Daoy (cell line): ENCODE measurements at places on chromosomes 11 and 22.

DNA sequence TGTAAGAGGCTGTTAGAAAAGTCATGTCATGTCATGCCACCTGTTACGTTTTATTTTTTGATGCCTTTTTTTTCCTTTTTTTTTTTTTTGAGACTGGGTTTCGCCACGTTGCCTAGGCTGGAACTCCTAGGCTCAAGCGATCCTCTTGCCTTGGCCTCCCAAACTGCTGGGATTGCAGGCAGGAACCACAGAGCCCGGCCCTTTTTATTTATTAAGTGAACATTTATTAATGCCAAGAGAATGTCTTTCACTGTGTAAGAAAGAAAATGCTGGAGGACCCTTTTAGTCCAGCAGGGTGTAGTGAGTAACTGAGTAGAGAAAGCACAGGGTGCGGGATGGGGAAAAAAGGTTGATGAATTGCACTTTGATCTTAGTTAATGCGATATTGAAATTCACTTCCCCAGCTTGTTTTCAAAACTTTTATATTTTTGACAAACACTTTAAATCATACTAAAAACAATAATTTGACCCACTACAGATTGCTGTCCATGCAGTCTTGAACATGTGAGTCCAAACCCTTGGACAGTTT lies 2.3 kb upstream of the XBP1 start:
- no peak for DNase-seq

DNA sequence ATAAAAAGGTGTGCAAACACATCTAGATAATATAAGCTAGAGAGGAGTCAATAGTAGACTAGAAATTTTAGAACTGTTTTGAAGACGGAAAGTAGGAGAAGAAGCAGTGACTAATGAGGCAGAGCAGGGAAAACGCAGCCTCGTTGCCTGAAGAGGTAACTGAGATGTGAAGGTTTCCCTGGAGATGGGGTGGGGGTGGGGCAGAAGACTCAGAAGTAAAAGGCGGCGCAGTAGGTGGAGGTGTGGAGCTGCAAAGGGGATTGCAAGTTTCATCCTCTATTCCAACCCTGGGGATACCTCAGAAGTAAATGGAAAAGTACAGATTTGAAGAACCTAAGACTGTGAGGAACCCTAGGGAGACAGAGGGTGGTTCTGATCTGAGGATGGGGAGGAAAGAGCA lies 109.5 kb downstream of the TMPRSS5 start:
- no peak for DNase-seq

GRCh38 chr11:86891036-86891435 lies 64.2 kb downstream of the FZD4 start:
- no peak for DNase-seq

DNA sequence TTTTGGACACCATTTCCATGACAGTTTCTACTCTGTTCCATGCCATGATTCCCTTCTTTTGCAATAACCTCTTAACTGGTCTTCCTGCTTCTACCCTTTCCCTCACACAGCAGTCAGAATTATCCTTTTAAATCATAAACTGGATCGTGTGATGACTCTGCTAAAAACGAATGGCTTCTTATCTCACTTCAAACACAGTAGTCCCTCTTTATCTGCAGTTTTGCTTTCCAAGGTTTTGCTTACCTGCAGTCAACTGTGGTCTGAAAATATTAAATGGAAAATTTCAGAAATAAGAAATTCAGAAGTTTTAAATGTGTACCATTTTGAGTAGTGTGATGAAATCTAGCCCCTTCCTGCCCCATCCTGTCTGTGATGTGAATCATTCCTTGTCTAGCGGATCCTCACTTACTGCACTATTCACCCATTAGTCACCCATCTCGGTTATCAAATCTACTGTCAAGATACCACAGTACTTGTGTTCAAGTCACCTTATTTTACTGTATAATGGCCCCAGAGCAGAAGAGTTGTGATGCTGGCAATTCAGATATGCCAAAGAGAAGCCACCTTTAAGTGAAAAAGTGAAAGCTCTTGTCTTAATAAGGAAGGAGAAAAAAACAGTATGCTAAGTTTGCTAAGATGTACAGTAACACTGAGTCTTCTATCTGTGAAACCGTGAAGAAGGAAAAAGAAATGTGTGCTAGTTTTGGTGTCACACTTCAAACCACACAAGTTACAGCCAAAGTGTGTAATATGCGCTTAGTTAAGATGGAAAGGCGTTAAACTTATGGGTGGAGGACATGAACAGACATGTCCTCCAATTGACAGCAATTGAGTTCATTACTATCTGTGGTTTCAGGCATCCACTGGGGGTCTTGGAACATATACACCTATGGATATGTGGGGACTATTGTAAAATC lies 283.0 kb downstream of the DDX10 start:
- DNase-seq = peak; percentile 21

DNA sequence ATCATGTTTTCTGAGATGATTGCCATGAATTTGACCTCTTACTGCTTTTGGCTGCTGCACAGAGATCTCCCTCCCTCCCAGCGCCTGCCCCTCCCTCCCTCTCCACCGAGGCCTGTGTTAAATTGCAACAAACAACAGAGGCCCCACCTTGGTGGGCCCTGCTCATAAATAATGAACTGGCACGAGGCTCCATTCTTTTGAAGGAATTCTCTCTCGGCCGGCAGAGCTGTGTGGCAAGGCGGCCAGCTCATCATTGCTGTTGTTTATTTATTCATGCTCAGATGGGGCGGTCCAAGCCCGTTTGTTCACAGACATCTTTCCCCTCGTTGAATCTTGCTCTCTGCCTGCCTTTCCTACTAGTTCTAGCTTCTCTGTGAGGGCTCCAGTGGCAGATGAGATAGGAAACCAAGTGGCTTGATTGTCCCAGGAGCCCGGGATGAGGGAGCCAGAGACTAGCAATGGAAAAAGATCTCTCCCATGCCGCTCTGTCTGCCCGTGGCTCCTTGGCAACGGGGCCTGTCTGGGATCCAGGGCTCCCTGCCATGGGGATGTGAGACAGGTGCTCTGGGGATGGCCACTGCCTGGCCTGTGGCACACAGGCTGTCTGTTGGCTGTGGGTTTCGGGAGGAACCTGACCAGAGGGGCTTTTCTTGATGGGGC lies 192.6 kb downstream of the DSCAML1 start:
- DNase-seq = peak; percentile 52

DNA sequence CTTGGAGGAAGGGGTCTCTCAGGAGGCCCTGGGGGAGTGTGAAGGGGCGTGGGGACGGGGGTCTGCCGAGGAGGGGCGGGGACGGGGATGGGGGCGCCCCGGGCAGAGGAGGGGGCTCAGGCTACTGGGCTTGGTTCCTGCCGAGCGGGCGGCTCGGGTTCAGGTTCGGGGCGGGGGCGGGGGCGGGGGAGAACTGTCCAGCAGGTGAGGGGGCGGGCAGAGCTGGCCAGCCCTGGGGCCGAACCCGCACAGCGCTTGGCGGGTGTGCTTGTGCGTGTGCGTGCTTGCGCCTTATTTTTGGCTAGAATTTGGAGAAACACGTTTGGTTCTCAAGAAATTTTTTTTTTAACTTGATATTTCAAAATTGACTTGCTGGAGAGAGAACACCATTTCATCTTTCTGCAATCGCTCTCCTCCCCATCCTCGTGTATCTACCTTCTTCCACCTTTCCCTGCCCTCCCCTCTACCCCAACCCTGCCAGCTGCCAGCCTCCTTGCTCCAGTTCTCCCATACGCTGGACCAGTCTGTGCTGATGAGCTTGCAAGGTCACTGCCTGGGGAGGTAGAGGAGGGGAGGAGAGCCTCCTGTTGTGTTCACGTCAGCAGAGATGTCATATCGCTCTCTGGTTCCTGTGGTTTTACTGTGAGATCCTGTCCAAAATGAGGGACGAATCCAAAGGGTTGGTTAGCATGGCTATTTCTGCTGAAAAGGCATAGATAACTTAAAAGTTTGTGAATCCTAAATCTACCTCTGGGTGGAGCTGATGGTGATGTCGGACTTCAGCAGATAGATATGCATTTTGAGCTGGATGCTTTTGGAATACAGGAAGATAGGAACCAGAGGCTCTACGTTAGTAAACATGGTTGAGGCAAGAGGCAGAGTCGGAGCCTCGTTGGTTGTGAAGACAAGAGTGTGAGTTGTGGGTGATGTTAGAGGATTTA lies 668 bp downstream of the MADD start:
- peak; percentile 36 for DNase-seq

DNA sequence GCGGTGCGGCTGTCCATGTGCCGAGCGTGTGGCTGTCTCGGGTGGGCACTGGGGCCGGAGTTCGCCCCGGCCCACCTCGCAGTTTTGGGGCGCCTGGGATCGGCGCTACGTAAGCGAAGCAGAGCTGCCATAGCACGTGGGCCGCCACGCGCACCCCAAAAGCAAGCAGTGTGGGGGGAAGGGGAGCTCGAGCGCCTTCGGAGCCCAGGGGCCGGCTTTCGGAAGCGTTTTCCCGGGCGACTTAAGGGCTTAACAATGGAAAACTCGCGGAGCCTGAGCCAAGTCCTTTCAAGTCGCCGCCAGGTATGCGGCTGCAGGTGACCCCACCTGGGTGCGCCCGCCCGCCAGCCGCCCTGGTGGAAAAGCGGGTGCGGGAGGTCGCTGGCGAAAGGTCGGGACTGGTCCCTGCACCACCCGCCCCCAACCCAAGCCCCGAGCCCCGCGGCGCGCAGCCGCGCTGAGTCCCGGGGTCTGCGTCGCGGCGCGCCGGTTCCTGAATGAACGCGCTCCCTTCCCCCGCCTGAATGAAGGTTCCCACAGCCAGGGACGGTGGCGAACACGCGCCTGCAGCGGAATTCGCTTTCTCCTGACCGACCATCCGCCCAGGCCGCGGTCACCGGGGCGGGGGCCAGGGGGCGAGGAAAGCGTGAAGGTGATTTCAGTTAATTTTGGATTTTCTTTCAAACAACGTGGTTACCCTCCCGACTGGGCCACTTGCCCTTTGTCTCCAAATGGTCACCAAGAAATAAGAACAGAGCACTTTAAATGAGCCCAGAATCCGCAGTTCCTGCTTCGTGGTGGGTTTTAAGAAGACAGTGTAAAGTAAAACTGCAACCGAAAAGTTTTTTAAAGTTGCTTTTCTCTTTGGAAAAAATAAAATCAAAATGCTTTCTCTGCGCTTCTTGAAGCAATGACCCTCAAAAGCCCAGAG lies 2.8 kb upstream of the CCND1 start:
- DNase-seq = peak; percentile 78

GRCh38 chr11:90407350-90407749 lies 184.5 kb upstream of the CHORDC1 start:
- DNase-seq = no peak

DNA sequence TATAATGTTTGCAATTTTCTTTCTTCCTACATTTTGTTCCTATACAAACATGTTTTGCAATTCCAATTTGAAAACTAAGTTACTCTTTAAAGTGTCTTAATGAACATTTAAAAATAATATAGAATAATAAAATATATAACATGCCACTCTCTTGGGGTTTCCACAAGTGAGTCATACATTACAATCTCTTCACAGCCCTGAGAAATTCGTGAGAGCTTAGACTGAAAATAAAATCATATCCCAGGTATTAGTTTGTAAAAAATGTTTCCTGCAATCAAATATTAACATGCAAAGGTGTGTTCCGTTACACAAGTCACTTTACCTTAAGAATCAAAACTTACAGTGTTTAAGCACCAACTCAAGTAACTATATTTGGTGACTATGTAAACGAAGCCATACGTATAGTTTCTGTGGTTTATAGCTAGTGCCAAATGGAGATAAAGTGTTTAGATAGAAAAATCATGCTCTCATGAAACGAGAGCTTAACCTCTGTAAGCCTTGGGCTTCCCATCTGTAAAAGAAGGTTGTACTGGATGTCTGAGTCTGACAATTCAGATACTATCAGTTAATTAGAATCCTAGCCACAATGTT lies 253.6 kb upstream of the ANO3 start:
- DNase-seq = no peak
